ENCODE measurements at places on chromosomes 2 and 18. TPM values are rescaled to one million over a fixed set of nuclear protein-coding genes. Genes with fewer than 3 reads are reported as not detected.

The TTC39C gene
- total RNA-seq: 12.8 TPM

GRCh38 chr2:157784169-157784822 is 91.8 kb downstream of the ACVR1 start:
- peak; percentile 58 for DNase-seq

The TSPYL6 gene
- not detected for total RNA-seq

DNA sequence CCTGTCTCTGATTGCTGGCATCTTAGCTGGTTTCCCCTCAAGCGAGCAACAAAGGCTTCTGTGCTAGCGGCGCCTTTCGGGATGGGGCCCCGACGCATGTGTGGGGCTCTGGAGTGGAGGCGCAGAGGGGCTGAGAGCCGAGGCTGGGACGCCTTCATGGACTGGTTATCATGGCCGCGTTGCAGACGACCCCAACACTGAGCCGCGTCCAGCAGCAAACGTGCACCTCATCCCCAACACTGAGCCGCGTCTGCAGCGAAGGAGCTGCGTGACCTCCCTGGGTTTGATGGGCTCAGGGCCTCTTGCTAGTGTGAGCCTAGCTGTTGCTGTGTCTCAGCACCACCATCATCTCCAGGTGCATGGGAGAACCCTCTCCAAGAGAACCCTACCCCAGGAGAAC is 123.7 kb upstream of the CTDP1 start:
- no peak for DNase-seq

The MOGAT1 gene
- 0.39 TPM for total RNA-seq

Data from heart left ventricle (tissue), 16 donors.